ENCODE measurements at places on chromosomes 5 and 9.

- no peak for DNase-seq
These were observed 6.0 kb downstream of the NUDT2 start for GRCh38 chr9:34335376-34335775.

DNA sequence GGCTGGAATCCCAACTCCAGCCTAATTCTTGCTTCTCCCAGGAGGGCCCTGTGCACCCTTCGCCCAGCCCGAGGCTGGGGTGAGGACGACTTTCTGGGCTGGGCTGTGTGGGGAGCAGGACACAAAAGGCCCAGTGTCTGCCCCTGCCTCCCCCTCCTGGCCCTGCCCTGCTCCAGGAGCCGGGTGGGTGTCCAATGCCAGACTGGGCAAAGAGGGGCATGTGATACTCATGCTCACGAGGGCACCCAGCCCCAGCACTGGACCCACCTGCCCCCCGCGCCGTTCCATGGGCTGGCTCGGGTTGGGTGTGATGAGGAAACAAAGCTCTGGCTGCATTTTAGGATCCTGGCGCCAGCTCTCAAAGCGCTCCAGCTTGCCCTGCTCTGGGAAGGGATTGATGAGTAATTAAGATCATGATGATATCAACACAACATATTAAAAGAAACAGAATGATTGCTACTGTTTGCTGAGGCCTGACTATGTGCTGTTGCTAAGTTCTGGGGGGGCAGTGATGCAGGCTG, 30.7 kb downstream of the LHX2 start:
- no peak for DNase-seq

GRCh38 chr5:38807570-38808483, 38.0 kb upstream of the OSMR start:
- DNase-seq, result peak; percentile 90

DNA sequence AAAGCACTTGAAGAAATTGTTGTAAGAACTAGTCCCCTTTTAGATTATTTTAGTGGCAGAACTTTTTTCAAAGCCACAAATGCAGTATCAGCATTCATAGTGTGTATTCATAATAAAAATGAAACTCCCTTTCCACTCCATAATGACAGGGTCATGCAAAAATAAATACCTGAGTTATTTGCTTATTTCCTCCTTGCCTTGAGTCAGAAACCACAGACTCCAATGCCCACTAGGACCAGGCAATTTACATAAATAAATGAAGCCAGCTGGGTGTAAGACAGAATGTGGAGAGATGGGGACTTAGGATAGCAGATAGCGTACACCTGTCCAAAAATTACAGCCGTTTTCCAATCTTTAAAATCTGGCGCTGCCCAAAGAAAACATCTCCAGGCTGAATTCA, 417.8 kb downstream of the TMEM161B start:
- no peak for DNase-seq

DNA sequence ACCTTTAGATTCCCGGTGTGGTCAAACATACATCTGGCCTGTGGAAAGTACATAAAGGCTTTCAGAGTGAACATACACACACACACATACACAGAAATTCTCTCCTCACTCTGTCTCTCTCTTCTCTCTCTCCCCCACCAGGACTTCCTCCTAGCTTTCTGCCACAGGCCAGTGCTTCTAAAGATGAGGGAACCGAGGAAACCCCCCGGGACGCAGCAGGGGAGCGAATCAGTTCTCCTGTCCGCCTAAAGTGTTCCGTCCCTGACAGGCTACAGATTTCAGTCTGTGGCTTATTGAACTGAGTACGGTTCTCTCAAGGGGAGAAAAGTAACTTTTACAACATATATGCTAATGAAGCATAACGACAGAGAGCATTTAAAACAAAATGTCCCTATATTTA, 75.8 kb downstream of the MED27 start:
- no peak for DNase-seq

- DNase-seq, result no peak
These were observed 443.9 kb upstream of the KLF4 start for GRCh38 chr9:107933516-107933915.

- no peak for DNase-seq
These were observed at the start of gene NEK6 for GRCh38 chr9:124257844-124258606. TSS of gene NEK6 (plus strand) at chr9:124257949. CDS start at chr9:124301965, 44,016 bp downstream.
